NCI-H1694 treated with DMSO at 0.1 percent for 48 hours (cell line): ENCODE measurements at places on chromosomes 2 and 18.

DNA sequence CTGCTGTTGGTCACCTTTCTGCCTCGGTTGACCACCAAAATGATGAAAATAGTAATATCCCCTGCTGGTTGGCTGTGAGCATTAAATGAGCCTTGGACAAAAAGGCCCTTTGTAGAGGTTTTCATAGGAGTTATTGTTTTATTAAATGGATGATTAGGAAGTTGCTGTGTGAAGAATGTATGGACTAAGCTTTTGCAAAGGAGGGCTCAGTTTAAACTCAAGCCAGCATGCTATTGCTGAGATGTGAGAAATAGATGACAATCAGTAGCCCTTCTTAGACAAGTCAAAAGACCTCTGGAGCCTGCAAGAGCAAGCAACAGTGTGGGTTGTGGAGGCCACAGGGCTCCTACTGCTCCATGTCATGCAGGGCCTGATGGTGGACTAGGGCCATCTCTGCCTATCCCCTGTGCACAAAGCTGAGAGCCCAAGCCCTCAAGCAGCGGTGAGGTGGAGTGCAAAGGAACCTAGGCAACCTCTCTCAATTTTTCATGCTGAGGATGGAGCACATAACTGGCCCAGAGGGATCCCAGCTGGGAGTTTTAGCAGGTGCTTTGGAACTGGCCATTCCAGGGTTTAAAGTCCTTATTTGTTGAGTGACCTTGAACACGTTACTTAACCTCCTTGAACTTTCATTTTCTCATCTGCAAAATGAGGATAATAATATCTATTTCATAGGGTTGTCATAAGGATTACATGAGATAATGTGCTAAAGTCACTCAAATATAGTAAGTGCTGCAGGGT is 37.1 kb downstream of the FOSL2 start:
- no peak for DNase-seq

- no peak for DNase-seq
Observed at GRCh38 chr2:199923924-199924323, 12.8 kb downstream of the C2orf69 start.

DNA sequence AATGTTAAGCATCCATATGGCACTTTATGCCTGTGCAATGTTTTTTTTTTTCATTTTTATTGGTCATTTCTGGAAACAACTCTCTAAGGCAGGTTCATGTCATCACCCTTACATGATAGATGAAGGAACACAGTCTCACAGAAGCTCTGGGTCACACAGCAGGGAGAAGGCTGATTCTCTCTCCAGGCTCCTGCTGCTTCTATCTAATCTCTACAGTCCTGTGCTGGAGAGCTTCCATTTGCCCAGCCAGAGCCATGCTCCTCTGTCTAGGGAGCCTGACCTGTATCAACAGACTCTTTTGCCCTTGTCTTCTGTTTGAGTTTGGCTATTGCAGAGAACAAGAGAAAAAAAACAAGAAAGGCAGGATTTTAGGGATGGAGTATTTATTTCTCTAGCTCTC is 584.8 kb downstream of the MBD2 start:
- DNase-seq, result no peak

- DNase-seq, result no peak
Observed at GRCh38 chr2:200447139-200447855, 62.6 kb downstream of the KCTD18 start.

- peak; percentile 25 for DNase-seq
Observed at GRCh38 chr18:5546660-5547059, 2.9 kb upstream of the EPB41L3 start.

DNA sequence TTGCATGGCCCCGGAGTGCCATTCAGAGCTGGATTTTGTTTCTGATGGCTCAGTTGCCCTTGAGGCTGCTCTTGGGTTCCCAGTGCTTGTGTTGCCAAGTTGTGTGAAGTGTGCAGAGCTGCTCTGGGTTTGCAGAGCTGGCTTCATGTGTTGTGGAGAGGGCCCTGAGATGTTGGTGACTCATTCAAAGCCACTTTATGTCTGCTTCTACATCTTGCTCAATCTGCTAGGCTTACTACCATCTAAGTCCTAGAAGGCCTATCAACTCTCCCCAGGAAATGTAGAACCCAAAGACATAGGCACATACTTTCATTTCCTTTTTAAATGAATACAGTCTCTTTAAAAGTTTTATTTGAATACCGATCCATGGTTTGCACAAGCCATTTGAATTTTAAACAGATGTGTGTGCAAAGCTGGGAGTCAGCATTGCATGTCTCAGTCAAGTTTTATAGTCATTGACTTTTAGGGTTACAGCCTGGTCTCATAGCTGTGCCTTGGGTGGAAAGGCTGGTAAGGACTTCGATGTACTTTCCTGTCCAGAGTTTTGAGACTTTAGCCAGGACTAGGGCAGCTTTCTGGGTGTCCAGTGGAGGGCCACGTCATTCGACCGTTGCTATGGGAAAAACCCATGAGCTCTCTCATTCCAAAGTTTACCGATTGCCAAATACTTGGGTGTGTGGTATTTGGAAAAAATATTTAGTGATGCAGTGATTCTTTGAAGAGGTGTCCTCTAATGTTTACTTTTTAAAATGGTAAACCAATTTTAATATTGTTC is 105.0 kb downstream of the LTBP1 start:
- DNase-seq, result no peak

GRCh38 chr18:3434685-3435084 is 15.3 kb upstream of the TGIF1 start:
- DNase-seq, result no peak

DNA sequence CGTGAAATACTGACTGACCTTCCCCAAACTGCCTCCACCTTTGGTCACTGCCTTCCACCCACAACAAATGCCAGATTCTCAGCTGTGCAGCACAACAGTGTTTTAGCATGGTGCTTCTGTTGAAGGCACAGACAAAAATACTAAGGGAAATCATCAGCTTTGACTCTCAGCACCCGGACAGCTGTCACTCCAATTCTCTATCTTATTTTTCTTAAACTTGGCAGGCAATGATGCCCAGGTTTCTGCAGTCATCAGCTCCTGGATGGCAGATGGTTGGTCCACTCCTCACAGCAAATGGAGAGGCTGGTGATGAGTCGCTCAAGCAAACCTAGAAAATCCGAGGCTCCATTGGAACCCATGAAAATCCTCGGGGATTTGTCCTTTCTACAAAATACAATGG is 2.9 kb upstream of the FAM124B start:
- DNase-seq, result peak; percentile 78

DNA sequence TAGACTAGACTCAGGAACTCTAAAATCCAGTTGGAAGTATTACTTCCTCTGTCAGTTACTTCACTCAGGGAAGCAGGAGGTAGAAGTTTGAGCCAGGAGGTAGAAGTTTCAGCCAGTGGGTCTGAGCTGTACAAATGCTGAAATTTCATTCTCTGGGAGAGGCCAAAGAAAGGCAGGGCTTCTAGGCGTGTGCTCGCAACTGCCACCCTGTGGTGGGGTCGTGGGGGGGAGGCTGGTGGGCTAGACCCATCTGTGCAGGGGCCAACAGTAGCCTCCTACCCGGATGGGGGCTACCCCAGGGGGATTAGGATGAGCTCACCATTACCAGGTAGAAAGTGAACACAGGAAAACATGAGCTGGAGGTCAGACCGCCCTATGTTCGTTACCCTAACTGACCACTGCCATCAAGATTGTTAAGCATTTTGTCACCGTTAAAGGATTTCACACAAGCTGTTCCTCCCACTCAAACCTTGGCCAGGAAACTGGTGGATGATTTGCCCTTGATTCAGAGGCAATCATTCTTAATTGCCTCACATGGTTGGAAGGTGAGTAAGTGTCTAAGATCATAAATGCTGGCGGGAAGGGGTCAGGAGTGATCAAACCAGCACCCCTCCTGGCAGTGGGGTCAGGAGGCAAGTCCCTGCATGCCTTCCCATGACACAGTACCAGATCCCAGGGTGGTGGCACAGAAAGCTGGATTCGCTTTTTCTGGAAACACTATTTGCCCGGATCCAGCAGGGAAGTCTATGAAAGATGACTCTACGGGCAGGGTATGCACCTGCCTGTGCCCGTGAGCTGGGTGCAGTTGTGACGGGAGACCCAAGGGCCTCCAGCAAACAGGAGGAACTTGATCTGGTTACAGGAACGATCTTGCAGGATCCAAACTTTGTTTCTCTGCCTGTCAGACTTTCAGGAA is 5.2 kb upstream of the FHL2 start:
- no peak for DNase-seq

DNA sequence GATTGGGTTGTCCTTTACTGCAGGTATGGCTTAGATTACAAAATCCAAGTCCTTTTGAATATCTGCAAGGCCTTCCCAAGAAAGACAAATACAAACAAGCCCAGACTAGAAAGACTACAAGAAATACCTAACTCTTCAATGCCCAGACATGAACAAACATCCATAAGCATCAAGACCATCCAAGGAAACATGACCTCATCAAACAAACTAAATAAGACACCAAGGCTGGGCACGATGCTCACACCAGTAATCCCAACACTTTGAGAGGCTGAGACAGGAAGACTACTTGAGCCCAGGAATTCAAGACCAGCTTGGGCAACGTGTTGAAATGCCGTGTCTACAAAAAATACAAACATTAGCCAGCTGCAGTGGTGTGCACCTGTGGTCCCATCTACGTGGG is 31.7 kb downstream of the MAP4K3 start:
- DNase-seq, result no peak

- DNase-seq, result no peak
Observed at GRCh38 chr2:1824202-1824905, 80.0 kb upstream of the PXDN start.

DNA sequence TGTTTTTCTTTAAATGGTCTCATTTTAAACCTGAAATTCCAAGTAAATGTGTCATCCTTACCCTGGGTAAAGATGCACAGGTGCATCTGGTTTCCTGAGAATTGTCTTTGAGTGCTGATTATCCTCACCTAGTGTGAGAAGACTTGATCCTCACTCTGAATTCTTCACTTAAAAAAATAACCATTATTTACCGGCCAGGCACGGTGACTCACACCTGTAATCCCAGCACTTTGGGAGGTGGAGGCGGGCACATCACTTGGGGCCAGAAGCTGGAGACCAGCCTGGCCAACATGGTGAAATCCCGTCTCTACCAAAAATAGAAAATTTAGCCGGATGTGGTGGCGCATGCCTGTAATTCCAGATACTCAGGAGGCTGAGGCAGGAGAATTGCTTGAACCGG is 9.9 kb upstream of the WNT6 start:
- no peak for DNase-seq

DNA sequence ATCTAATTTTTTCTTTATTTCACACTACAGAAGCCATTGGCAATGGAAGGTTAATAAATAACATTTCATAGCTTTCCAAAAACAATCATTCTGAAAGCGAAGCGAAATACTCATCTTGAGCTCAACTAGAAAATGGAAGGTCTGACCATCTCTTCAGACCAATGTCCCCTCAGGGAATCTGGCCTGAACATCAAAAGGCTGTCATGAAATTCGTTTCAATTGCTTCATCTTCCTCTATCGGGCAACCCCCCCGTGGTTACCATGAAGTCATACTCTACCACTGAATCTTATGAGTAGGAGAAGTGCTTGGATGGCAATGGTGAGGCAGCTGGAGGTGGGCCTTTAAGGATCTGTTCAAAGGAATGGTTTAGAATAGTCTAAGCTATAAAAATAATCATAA is 22.9 kb upstream of the CYTIP start:
- no peak for DNase-seq

- no peak for DNase-seq
Observed at GRCh38 chr2:160253440-160254188, 53.5 kb upstream of the ITGB6 start.

DNA sequence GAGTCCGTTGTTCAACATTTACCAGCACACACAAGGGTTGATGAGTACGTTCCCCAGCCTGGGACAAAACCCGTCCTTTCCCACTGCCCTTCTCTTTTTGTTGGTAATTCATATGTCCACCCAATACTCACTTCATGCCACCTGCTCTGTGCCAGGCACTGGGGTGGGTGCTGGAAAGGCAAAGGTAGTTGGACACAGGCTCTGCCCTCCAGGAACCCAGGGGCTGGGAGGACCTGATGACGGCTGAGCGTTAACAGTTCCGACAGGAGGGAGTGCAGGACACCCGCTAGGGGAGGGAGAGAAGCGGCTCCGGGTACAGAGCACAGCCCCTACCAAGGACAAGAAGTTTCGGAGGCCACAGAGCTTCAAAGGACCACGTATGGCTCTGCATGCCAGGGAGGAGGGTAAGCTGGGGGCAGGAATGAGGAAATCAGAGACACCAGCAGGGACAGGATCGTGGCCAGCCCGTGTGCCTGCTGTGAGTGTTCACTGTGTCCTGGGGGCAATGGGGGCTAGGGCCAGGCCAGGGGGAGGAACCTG is 134.1 kb upstream of the GPC1 start:
- no peak for DNase-seq

GRCh38 chr18:29457316-29457889 is 1280.5 kb upstream of the CDH2 start:
- no peak for DNase-seq

- no peak for DNase-seq
Observed at GRCh38 chr2:196335221-196335634, 163.8 kb upstream of the STK17B start.

DNA sequence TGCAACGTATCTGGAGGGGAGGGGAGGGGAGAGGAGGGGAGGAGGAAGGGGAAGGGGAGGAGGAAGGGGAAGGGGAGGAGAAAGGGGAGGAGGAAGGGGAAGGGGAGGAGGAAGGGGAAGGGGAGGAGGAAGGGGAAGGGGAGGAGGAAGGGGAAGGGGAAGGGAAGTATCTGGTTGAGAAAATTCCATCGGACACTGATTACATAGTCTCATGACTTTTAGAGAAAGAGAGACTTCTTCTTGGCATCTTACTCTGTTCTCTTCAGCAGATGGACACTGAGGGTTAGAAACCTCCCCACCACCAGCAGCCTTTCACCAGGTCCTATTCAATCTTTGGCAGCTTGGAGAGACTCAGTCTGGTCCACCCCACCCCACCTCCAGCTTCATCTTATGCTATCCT is 296.3 kb downstream of the TNS1 start:
- DNase-seq, result no peak

- no peak for DNase-seq
Observed at GRCh38 chr2:163210430-163210918, 371.9 kb upstream of the KCNH7 start.

DNA sequence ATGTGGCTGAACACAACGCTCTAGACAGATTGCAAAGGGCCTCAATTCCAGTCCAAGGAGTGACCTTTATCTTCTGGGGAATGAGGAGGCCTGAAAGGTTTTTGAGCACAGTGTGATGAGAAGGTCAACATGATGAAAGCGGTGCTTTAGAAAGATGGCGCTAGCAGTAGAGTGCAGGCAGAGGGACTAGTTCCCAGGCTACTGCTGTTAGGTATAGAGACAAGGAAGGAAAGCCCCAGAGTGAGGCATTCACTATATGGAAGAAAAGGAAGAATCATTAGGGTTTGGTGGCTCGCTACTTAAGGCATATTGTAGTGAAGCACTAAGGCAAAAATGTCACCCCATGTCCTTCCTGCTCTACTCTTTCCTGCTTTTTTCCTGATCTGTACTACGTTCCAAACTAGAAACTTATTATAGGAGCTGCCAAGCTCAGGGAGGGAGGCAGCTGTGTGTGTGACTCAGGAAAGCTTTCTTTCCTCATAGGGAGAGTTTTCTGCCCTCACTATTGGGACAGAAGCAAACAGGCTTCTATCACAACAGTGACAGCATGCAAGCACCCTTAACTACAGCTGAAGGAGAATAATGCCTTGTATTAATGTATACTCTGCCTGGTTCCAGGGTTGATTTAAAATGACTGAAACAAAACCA is 160.8 kb upstream of the CAVIN2 start:
- DNase-seq, result no peak

GRCh38 chr2:88100489-88100858 is 27.4 kb downstream of the FABP1 start:
- DNase-seq, result no peak

GRCh38 chr2:33134086-33134771 is 187.5 kb downstream of the LTBP1 start:
- peak; percentile 92 for DNase-seq

GRCh38 chr2:118091631-118092030 is 3.4 kb downstream of the INSIG2 start:
- no peak for DNase-seq

GRCh38 chr18:21548647-21549046 is 51.9 kb downstream of the ESCO1 start:
- DNase-seq, result no peak
